ENCODE measurements at places on chromosomes 6 and 20.

GRCh38 chr20:52142757-52143156 lies 48.8 kb downstream of the ZFP64 start:
- DNase-seq = no peak

GRCh38 chr20:44056010-44056698 lies 130.8 kb downstream of the JPH2 start:
- DNase-seq = peak; percentile 42

GRCh38 chr6:90544081-90544480 lies 42.8 kb downstream of the MAP3K7 start:
- no peak for DNase-seq

DNA sequence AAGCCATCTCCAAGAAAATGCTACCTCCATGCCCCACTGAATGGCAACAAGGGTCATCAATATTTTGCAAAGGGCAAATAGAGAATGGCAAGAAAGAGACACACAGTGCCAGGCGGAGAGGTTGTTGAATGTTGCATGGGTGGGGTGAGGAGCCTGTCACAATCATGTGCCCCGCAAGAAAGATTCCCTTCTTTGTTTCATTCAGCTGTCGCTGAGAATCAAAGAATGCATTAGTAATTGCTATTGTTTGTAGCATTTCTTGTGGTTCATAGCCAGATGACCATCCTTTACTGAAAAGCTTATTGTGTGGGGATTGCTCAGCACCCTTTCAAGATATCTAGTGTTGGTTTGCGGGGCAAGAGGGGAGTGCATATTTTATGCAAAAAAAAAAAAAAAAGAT lies 166.5 kb upstream of the QKI start:
- DNase-seq = no peak

DNA sequence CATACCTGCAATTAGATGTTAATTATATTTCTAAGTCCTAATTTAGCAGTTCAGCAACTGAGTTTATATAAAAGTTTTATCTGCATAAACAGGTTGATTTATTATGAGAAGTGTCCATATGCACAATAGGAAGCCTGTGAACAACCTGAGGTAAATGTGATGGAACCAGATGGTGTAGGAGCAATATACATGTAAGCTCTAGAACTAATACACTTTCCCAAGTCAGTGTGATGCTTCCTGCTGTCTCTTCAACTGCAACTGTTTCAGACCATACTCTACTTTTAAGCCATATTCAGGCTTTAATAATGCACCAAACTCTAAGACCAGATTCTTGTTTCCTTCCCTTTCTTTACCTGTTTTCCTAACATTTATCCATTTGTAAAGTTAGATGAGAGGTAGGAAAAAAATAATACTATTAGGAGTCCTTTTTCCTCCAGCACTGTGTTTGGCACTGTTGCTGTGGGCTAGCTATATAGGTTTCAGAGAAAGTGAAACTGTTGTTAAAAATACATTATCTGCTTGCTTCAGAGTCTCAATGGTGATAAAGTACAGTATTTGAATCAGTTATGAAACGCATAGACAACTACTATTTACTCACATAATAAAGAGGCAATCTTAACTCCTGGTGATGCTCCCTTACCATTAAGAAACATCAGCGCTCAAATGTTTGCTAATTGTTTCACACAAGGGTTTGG lies 1009.3 kb downstream of the GRIK2 start:
- no peak for DNase-seq

DNA sequence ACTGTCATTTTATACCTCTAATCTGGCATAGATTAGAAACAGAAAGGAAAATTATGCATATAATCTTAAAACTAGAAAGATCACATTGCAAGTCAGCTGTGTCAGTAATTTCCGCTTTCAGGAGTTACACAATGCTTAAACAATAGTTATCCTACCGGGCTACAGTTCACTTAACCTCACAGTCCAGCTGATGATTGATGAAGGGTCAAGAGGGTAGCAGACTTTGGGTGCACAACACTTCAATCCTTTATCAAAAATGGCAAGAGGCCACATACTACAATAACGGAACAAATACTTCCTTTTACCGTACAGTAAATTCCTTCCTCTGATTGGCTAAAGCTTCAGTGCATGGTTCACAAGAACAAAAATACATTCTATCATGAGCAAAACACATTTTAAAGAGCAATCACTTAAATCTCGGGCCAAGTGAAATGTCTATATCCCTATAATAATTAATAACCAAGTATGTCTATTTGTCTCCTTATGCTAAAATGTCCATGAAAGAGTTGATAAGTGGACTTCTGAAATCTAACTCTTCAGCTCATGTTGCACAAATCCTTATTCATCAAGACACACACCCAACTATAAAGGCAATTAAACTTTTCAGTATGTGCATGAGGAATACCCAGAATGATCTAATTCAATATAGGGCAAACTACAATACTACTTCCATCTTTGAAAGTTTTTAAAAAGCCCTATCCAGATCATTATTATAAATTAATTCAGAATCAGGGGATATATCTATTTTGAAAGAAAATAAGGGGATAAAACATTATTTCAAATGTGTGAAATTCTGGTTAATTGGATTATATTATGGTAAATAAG lies 76.8 kb downstream of the HIVEP2 start:
- no peak for DNase-seq

DNA sequence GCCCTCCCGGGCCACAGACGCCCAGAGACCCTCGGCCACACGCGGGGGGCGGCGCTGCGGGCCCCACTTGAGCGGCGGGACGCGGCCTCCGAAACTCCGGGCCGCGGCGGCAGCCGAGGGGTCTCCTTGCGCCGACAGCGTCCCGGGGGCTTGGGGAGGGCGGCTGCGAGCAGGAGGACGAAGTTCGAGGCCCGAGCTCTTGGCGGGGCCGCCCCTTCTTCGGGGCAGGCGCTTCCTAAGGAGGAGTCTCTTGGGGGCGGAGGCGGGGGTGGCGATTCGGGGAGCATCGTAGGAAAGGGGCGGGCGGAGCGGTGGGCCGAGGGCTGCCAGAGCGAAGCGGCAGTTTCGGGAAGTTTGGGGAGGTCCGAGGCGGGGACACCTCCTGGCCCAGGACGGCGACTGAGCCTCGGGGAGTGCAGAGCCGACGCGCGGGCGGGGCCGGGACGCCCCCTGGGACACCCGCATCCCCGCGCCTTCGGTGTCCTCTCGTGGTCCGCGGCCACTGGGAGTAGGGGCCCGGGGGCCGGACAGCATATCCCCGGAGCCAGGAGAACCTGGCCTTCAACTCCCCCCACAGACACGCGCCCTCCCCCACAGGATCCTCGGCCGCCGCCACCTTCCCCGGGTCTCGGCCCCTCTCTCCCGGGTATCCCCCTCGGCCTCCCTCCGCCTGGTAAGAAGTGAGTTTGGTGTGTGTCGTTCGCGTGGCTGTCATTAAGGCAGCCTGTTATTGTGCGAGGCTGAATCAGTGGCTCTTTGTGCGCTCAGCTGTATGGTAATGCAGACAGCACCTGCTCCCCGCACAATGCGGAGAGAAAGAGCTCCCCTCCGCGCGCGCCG lies 613 bp upstream of the DLL1 start:
- DNase-seq = no peak

Measured in fibroblast of skin of back (primary cell).